T-helper 9 cell (primary cell): ENCODE measurements at places on chromosomes 11 and 22.

DNA sequence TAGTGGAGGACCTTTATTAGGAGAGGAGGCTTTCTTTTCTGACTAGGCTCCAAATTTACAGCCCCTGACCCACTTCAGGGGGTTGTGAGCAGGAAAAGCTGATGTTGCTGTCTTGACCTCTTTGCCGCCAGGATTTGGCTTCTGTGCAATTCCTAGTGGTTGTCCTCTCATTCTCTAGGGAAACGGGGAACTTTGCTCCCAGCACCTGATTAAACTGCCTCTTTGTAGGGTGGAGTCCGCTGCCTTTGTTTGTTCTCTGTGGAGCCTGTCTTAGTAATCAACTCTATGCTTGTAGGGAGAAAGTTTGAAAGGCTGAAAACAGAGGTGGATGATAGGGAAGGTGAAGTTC, 16.3 kb downstream of the CTNND1 start:
- DNase-seq: no peak

DNA sequence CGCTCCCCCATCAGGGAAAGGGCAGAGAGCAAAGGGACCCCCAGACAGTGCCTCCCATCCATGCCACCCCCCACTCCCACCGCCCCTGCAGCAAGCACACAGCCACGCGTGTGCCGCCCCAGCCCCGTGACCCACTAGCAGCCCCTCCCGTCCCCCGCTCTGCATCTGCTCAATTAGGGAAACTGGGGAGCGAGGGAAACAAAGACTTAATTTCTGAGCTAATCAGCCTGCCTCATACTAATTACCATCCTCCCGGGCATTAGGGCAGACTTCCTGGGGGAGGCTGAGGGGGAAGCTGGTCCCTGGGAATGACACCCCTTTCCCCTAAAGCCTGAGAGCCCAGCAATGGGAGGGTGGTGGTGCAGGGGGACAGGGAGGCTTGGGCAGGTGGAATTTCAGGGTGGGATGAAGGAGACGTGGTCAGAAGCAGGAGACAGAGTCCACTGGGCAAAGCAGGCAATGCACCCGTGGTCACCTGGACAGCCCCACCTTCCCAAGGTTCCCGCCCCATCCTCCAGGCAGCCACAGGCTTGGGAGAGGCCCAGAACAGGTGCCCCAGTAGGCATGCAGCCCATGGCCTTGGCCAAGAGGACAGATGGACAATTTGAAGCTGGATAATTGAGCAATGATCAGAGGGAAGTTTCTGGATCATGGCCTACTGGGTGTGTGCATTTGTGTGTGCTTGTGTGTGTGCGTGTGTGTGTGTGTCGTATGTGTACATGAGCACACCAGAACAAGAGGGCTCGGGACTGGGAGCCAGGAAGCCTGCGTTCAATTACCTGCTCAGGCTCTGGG, 20.6 kb downstream of the ELFN2 start:
- DNase-seq: no peak

GRCh38 chr11:65992056-65992455, 9.9 kb downstream of the EIF1AD start:
- no peak for DNase-seq

GRCh38 chr11:92663539-92663938, 305.9 kb upstream of the MTNR1B start:
- DNase-seq: no peak

DNA sequence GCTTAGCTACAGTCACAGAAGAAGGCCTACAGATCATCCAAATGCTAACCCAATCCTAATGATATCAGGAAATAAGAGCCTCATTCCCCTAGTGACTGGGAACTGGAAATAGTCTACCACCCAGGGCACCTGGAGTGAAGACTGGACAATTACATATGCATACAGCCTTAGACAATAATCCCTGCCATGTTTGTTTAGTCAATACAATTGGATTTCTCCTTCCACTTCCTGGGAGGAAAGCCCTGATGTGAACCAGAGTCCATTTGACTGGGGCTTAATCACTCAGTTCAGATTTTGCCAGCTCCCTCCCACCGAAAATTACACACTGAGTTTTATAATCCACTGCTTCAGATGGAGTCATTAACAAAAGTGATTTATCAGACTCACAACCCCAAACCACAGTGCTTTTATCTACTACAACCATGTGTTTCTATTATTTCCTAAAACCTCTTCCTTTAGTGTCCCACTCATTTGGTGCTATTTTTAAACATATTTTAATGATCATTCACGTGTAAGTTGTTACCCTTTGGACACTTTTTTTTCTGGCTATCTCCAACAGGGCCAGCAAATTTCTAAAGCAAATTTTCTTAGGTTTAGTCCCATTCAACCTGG, 29.9 kb downstream of the CWF19L2 start:
- no peak for DNase-seq

GRCh38 chr11:132961453-132961852, 570.8 kb downstream of the OPCML start:
- no peak for DNase-seq

GRCh38 chr22:31826443-31826842, 72.6 kb downstream of the DEPDC5 start:
- DNase-seq: no peak

DNA sequence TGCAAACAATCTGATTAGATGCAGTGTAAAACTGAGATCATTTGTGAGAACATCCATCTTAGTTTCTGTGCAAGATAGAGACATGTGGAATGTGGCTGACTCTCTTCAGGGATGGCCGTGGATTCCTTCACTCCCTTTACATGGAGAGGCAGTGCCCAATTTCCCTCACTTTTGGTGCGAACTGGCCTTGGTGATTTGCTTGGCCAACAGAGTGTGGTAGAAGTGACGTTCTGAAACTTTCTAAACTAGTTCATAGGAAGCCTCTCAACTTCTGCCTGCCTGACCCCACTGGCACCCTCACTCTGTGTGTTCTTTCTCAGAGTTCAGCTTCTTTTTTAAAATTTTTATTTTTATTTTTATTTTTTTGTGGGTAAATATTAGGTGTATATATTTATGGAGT, 9.9 kb upstream of the SYT13 start:
- DNase-seq: no peak

DNA sequence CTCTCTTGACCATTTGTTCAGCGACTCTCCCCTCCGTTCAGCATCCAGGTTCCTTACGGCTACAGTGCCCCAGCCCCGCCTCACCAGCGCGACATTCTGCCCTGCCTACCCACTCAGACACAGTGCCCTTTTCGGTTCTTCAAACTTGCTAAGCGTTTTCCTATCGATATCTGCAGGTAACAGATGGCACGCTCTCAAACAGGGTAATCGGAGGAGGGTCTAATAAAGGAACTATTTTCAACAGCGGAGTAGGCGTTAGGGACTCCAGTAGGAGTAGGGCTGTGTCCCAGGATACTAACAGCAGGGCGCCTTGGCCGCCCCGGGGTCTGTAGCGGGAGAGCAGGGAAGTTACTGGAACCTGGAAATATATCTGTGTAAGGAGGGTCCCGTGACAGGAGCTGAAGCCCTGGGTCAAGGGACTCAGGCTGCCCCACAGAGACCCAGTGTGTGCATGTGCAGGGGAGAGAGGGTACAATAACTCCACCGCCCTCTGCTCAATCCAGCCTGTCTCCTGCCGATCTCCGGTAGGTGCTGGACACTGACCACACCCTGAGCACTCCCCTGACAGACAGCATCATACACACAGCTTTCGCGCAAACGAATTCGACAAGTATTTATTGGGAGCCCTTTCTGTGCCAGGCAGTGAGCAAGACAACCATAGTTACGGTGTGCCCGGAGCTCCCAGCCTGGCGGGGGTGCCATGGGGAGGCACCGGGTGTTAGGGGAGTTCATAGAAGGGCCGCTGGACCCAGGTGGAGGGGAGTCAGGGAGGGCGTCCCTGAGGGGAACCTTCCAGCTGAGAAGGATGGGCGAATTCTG, 2.1 kb downstream of the KLHL35 start:
- DNase-seq: no peak

DNA sequence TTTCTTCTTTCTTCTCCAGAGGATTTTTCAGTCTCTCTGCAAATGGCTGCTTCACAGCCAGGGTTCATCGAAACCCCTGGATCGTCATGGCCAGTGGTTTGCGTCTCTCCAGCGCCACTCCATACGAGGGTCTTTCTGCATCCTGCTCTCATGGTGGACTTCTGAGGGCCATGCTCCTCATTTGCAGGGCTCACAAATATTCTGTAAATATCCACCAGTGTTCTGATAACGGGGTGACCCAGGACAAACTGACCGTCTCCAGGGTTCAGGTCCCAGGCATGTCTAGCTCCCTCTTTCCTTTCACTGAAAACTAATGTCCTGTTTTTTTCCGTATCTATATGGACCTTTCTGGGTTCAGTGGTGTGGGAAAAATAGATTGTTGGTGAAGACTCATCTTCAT, 15.7 kb upstream of the VPREB1 start:
- no peak for DNase-seq

DNA sequence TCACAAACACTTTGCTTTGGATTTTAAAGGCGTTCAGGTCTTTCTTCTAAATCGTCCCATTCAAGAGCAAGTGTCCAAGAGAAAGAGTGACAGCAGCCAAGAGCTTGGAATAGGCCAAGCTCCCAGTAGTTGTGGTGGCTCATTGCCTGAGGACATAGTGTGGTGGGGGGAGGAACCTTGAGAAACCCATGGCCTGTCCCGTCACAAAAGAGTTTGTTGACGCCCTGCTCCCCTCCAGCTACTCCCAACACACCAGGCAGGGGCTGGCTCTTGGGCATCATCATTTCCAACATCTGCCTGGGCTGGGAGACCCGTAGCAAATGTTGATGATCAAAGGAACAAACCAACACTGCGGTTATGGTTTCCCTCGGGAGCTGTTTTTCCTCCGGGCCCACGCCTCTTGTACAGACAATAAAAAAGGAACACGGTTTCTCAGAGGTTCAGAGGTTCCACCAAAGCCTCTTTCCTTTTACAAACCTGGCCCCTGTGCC, 20.8 kb downstream of the FADS3 start:
- no peak for DNase-seq

DNA sequence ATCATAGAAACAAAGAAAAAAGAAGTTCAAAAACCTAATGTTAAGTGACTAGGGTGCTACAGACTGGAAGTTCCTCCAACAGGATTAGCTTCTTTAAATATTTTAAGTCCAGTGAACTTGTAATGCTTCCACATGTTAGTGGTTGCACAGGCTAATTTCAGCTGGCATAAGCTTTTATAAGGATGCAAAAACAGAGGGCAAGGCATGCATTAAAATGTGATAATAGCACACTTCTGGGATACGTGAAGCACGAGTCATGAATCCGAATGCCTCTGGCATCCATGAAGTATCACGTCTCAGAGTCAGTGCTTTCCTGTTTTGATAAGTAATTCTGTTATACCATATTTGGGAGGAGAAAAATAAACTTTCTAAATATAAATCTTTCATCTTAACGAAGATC, 106.8 kb downstream of the DCDC1 start:
- no peak for DNase-seq

- no peak for DNase-seq
Observed at GRCh38 chr22:27063841-27064240, 406.5 kb downstream of the MIAT start.

GRCh38 chr11:65078151-65078550, 5.7 kb downstream of the CDCA5 start:
- DNase-seq: peak; percentile 63

DNA sequence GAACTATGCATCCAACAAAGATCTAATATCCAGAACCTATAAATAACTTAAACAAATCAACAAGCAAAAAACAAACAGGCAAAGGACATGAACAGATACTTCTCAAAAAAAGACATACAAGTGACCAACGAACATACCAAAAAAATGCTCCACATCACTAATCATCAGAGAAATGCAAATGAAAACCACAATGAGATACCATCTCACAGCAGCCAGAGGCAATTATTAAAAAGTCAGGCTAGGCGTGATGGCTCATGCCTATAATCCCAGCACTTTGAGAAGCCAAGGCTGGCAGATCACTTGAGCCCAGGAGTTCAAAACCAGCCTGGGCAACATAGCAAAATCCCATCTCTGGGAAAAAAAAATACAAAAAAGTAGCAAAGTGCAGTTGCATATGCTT, 10.7 kb downstream of the SAA4 start:
- DNase-seq: no peak

- no peak for DNase-seq
Observed at GRCh38 chr11:34926831-34927132, 10.4 kb downstream of the PDHX start.

DNA sequence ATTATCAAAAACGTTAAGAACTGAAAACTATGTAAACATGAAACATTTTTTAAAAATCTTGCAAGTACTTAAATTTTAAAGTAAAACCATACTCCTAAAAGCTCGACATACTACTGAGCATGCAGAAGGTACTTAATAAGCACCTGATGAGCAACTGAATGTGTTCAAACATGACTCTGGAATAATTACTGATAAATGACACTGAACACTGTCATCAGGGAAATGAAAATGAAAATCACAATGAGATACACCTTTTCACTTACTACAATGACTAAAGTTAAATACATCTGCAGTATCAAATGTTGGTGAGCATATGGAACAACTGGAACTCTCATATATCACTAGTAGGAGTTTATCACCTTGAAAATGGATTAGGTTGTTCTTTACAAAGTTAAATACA, 65.2 kb downstream of the PICALM start:
- DNase-seq: no peak

DNA sequence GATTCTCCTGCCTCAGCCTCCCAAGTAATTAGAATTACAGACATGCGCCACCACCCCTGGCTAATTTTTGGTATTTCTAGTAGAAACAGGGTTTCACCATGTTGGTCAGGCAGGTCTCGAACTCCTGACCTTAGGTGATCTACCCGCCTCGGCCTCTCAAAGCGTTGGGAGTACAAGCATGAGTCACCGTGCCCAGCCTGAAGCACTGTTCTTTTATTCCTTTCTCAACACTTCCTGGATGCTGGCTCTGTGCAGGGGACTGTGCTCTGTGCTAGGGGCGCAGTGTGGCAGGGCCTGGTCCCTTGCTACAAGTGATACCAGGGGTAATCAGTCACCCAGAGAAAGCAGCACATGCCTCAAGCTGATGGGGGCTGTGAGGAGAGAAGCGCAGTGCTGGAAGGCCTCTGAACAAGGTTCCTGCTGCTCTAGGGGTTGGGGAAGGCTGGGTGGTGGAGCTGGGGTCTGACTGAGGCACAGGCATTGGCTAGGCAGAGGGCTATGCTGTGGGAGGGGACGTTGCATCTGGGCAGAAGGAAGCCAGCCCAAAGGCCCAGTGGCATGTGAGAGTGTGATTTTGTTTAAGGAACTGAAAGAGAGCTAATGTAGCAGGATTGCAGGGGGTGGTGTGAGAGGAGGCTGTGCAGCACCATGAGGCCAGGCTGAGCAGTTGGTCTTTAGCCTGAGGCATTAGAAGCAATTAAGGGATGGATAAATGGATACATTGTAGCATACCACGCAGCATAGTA, 42.5 kb downstream of the CABIN1 start:
- DNase-seq: no peak

GRCh38 chr11:4025248-4025966, 69.2 kb upstream of the RRM1 start:
- no peak for DNase-seq

GRCh38 chr11:86047275-86047991, 21.5 kb downstream of the PICALM start:
- DNase-seq: no peak

- DNase-seq: no peak
Observed at GRCh38 chr11:44725016-44725685, 1.6 kb upstream of the TSPAN18 start.

DNA sequence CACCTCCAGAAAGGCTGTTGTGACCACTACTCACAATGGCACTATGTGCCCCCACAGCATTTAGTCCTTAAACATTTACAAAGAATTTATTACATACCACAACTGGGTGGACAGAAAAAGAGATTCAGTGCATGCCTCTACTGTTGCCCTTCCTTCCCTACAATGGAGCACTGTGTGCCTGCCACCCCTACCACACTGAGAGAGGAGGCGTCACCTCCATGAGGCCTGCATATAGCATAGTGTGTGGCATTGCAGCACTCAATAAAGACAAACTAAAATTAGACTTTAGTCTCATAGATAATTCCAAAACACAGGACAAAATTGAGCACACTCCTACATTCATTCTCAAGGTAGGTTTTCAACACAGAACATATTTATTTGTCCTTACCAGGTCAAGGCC, 25.8 kb downstream of the THAP12 start:
- no peak for DNase-seq
